ENCODE measurements at places on chromosomes 13 and 19. TPM values are rescaled to one million over a fixed set of nuclear protein-coding genes. Genes with fewer than 3 reads are reported as not detected.

DNA sequence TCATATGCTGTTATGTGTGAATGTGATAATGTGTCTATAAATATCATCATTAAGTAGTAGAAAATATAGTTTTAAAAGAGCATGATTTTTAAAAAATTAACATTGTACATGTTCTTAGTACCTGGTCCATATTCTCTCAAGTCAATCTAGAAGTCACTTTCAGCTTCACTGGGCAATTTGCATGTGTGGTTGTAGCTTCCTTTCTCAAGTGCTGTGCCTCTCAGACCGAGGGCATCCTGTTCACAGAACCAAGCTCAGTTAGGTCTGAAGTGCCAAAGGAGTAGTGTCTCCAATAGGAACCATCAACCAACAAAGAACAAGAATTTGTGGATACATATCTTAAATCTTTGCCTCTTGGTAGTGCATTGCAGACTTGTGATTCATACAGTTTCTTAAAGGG is 541.8 kb upstream of the SLC10A2 start:
- no peak overlapping the region for H3K27ac ChIP-seq
- no peak for DNase-seq
- H3K27me3 ChIP-seq = no peaks in the 10 kb centered on the region
- no peaks in the 10 kb centered on the region for H3K36me3 ChIP-seq
- no peak overlapping the region for H3K4me3 ChIP-seq
- no peaks in the 10 kb centered on the region for H3K4me1 ChIP-seq

GRCh38 chr19:29275266-29275665 is 62.3 kb upstream of the UQCRFS1 start:
- no peaks in the 10 kb centered on the region for H3K27me3 ChIP-seq
- H3K27ac ChIP-seq = no peak overlapping the region
- no peaks in the 10 kb centered on the region for H3K36me3 ChIP-seq
- no peak for DNase-seq
- no peak overlapping the region for H3K4me3 ChIP-seq

PRR22 gene
- 3.5 TPM for total RNA-seq

GRCh38 chr13:98783856-98784478 is 31.5 kb upstream of the SLC15A1 start:
- H3K4me3 ChIP-seq = no peak overlapping the region
- no peak overlapping the region for H3K27ac ChIP-seq
- H3K4me1 ChIP-seq = no peaks in the 10 kb centered on the region
- H3K36me3 ChIP-seq = no peaks in the 10 kb centered on the region

Data from ovary (tissue), 10 donors.